Tibial artery (tissue), 4 donors: ENCODE measurements at places on chromosomes 4 and X.
A peak's percentile ranks its signal among the peaks of the same experiment; 100 is the strongest.

- no peak for DNase-seq
Measured at GRCh38 chr4:37268319-37268718, 23.8 kb downstream of the NWD2 start.

DNA sequence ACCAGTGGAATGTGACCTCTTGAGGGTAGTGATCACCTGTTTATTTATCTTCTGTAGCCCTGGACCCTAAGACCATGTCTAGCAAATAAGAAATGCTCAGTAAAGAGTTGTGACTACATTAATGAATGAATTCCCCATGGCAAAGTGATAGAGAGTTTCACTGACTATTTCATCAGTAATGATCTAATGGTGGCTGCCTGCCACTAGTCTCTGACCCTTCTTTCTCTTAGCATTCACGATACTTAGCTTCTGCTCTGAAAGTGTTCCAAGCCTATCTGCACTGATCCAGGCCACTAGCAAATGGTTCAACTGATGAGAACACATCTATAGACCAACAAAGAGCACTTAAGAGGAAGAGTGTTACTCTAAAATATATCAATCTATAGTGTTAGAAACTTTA, 50.0 kb upstream of the RASGEF1B start:
- no peak for DNase-seq

GRCh38 chrX:107678957-107679740, 50.8 kb downstream of the PRPS1 start:
- DNase-seq: peak; percentile 92

- DNase-seq: no peak
Measured at GRCh38 chr4:99683895-99684294, 26.3 kb upstream of the C4orf54 start.

DNA sequence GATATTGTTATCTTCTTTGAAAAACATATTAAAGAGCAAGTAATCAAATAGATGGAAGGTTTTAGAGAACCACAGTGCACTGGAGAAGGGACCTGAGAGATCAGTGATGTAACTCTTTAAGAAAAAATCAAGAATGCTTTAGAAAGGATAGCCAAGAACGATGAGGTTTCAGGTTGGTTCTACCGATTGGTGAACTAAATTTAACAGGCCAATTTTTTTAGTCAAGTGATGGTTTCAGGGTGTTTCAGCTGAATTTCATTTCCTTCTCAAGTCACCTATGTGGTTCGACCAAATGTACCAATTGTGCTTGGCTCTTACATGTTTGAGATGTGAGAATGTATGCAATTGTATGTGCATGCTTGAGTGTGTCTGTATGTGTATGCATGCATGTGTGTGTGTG, 26.5 kb downstream of the HS3ST1 start:
- no peak for DNase-seq

DNA sequence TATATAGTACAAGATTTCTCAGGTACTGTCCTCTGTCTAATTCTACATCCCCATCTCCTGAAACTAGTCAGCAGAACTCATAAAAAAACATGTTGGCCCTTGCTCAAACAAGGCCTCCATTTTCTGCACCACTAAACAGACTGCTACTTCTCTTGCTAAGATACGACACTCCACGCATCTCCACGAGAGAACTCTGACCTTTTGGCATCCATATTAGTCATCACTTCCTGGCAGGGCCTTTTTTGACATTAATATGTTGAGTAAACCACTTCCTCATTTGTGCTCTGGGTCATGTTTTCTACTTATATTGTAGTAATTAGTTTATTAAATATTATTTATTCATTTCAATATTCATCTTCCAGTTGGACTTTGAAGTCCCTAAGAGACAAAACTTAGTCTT, 65.6 kb downstream of the DCAF8L1 start:
- no peak for DNase-seq

GRCh38 chr4:112704991-112705845, 68.3 kb downstream of the LARP7 start:
- DNase-seq: peak; percentile 28

- DNase-seq: no peak
Measured at GRCh38 chr4:39937683-39938268, 39.9 kb downstream of the PDS5A start.

GRCh38 chr4:152081024-152081423, 320.2 kb upstream of the GATB start:
- no peak for DNase-seq

GRCh38 chrX:104343428-104344129, 88.8 kb upstream of the ESX1 start:
- DNase-seq: peak; percentile 20

- DNase-seq: no peak
Measured at GRCh38 chr4:119643306-119644042, 14.9 kb upstream of the PDE5A start.

GRCh38 chr4:20431543-20431951, 179.8 kb downstream of the SLIT2 start:
- no peak for DNase-seq

DNA sequence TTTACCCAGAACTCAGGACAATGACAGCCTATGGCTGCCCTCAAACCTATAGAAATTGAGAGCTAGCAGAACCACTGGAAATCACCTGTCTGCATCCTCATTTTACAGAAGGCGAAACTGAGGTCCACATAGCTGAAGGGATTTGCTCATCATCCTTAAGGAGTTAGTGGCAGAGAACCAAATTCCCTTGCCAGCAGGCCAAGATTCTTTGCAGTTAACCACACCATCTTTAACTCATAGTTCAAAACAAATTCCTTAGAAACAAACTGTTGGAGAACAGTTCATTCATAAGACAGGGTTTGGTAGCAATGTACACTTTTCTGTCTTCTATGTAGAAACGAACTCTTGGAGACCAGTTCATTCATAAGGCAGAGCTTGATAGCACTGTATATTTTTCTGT, 37.9 kb upstream of the RAP2C start:
- DNase-seq: no peak

DNA sequence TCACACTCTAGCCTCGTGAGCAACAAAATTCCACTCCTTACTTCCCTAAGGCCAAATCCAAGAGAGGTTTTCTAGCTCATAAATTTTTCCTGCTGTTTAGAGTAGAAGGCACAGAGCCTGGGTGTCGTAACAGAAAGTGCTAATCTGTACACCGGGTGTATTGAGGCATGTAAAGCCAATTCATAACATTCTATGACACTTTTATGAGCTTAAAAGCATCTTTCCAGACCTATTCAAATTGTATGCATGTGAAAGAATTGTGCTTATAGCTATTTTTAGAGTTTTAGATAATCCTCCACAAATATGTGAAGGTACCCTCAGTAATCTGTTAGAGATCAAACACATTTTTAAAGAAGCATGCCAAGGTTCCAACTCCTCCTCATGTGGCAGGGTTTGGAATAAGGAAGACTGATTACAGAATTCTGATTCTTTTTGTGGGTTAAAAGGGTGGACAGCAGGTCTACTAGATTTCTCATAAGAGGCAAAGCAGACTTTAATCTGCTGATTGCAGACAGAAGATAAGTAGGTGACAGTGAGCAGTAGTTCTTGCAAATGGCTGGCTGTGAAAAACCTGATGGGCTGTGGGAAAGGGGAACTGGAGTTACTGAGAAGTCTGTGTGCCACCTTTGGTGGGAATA, 25.5 kb upstream of the LRCH2 start:
- no peak for DNase-seq
